HT1080 (cell line): ENCODE measurements at places on chromosomes 1 and 21. TPM values are rescaled to one million over a fixed set of nuclear protein-coding genes. Genes with fewer than 3 reads are reported as not detected.

DNA sequence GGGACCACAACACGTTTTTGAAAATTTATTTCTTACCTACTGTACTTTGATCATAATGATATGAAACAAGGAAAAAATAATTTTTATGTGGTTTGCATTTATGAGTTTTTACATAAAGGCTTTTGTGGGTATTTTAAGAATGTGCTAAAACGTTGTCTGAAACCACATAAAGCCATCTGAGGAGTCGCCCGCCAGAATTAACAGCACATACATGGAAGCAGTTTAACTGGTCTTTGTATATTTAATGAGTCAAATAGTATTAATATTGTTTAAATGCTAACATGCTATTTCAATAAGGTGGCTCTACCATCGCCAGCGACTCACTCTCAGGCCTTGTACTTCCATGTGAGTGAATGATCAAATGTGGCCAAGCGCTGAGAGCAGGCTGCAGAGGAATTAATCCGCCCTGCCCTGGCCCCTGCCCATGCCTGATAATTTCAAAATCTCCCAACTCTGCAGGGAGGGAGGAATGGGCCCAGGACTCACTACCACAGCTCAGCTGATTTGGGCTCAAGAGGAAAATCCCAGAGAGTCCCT lies 49.6 kb downstream of the SLC66A1 start:
- DNase-seq = no peak

GRCh38 chr1:163864207-163864606 lies 542.5 kb downstream of the NUF2 start:
- no peak for DNase-seq

- DNase-seq = no peak
Measured at GRCh38 chr21:35225573-35225972, 176.5 kb upstream of the RUNX1 start.

DNA sequence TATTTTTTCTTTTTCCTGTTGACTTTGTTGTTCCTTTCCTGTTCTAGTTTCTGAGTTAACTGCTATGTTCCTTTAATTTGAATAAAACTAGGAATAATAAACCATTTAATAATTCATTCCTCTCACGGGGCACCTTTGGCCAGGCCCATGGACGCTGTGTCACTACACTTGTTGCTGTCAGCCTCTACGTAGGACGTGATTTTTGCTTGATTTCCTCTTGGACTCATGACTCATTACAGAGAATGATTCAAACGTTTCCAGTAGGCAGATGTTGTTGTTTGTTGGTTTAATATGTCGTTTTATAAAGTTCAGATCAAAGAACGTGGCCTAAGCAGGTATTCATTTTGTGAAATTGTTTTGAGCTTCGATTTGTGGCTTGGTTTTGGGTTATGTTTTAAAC lies 9.1 kb upstream of the SLC19A1 start:
- peak; percentile 77 for DNase-seq

DNA sequence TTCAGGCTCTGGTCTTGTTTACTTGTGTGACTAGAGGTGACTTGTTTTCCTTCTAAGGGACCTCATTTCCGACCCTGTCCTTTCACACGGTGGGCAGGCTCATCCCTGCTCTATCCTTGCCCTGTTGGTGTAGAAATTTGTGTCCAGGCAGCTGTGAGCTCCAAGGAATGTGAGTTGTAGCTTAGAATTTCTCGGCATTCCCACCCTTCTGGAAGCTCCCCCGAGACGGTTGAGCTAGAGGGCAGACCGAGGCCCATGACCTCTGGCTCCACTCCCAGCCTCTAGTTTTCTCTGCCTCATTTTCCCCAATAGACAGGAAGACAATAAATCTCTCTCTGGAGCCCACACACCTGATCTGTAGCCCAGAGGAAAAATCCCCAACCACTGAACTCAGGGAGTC lies 100.9 kb downstream of the NAV1 start:
- DNase-seq = no peak

- peak; percentile 15 for DNase-seq
Measured at GRCh38 chr1:213284626-213285025, 233.6 kb downstream of the RPS6KC1 start.

- no peak for DNase-seq
Measured at GRCh38 chr1:113210248-113210647, 137.2 kb downstream of the LRIG2 start.

DNA sequence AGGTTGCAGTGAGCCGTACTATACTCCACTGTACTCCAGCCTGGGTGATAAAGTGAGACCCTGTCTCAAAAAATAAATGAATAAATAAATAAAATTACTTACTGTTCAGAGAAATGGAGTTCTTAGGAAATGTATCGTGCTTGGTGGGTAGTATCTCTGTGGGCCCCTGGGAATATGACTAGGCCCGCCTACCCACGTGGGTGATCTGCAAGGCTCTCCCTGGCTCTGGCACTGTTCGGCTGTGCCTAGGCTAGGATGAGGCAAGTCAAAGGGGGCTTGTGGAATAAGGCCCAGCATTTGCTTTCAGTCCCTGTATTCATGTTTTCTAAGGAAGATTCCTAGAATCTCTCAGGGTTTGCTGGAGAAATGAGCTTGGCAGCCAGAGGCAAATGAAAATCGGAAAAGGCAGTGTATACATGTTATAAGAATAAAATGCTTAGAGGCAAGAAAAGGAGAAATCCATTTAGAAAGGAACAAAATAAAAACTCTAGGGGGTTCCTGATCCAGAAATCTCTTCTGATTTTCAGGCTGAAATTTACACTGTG lies 4.5 kb upstream of the CSRP1 start:
- no peak for DNase-seq

GRCh38 chr1:116365353-116365780 lies 7.7 kb upstream of the ATP1A1 start:
- no peak for DNase-seq

MX2 gene
- total RNA-seq = 0.08 and 0.17 TPM in 2 replicates

GRCh38 chr1:66696771-66697170 lies 55.5 kb upstream of the DYNLT5 start:
- no peak for DNase-seq

- peak; percentile 52 for DNase-seq
Measured at GRCh38 chr1:237527761-237528160, 363.0 kb downstream of the ZP4 start.

DNA sequence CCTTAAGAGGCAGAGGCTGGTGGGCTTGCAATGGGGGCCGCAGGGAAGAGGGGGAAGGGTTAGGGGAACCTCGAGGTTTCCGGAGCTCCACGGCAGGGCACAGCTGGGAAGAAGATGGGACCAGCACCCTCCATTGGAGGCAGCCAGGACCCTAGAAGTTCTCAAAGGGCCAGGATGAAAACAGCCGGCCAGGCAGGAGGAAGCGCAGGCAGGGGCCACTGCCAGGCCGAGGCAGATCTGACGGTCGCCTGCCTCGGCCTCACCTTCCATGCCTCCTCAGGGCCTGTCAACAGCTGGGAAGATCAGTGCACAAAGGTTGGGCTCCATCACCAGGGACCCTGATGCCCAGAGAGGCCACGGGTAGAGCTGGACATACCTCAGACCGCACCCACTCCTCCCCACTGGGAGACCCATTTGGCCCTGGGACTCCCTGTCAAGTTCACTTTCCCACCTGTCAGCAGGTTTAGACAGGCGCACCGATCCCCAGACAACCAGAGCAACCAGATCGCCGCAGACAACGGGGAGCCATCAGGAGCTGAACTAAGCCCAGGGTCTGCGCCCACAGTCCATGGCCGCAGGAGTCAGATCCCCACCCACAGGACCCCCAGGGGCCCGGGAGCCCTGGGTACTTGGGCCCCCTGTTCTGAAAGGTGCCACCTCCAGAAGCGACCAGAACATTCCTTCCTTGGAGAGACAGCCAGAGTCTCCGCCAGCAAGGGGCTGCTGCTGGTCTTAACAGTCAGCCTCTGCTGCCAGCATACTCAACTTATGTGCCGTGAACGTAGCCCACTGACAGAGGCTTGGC lies 2.2 kb downstream of the SLC19A1 start:
- no peak for DNase-seq

- no peak for DNase-seq
Measured at GRCh38 chr21:39908265-39908923, 41.2 kb downstream of the PCP4 start.

ATP1A4 gene
- not detected in 2 replicates for total RNA-seq

DNA sequence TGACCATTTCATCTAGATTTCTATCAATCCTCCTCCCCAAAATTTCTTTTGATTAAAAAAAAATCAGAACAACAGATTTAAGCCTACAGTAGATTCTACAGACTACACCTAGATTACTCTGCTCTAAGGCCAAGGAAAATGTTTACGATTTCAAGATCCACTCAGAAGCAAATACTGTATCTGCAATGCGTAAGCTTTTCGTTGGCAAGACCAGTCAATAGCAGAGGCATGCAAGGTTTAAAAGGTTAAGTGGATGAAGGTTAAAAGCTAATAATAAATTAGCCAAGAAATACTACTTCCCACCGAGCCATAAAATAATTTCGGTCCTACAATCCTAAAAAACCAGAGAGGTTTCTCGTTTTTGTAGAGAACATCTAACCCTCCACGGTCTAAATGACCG lies 1.3 kb downstream of the CLSTN1 start:
- no peak for DNase-seq

GRCh38 chr1:217506878-217507277 lies 124.0 kb downstream of the GPATCH2 start:
- peak; percentile 59 for DNase-seq

- no peak for DNase-seq
Measured at GRCh38 chr1:44293761-44294315, 61.2 kb downstream of the ERI3 start.

GRCh38 chr1:81802457-81802706 lies 1.6 kb downstream of the ADGRL2 start:
- DNase-seq = no peak

DNA sequence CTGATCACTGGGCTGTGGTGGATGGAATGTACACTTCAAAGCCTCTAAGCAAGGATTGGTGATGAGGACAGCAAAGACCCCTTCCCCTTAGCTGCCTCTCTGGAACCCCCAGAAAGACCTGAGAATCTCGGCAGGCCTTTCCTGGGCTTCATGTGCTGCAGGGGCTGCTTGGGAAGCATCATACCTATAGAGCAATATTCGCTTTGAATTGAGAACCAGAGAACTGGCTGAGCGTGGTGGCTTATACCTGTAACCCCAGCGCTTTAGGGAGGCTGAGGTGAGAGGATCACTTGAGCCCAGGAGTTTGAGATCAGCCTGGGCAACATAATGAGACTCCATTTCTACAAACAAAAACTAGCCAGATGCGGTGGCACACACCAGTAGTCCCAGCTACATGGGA lies 22.0 kb downstream of the CSF1 start:
- no peak for DNase-seq
